ENCODE measurements at places on chromosomes 16 and 17.

- peak; percentile 83 for DNase-seq
These were observed 47.2 kb downstream of the HOXB1 start for GRCh38 chr17:48483471-48484131.

DNA sequence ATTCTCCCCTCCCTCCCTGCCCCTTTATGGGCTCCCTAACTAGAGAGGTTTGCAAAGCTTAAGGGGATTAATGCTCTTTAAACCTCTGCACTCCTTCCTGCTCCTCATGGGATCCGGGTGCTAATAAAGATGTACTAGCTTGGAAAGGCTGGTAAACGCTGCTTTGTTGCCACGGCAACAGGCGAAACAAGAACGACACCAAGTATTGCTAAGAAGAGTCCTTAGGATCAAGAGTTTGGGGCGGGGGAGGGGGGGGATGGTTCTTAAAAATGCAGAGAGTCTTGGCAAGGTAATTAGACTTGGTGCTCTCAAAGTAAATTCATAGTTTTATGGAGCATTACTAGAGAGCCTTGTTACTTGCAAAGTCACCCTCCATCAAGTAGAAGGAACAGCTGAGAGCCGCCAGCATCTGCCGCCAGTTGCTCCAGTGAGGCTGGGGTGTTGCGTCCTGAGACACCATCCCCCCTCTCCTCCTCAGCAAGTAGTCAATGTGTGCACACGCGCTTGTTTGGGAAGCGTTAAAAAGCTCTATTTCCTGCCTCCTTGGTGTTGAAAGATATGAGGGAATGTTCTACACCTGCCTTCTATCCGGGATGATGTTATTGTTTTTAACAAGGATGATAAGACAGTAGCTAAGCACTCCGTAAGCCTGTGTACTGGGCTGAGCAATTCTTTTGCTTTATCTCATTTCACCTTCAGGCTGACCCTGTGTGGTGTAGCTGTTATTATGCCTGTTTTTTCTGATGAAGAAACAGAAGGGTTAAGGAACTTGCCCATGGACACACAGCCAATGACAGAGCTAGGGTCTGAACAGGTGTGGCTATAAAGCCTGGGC, 190.9 kb downstream of the CCDC182 start:
- peak; percentile 81 for DNase-seq

GRCh38 chr17:31156326-31156725, 61.5 kb downstream of the NF1 start:
- peak; percentile 9 for DNase-seq

DNA sequence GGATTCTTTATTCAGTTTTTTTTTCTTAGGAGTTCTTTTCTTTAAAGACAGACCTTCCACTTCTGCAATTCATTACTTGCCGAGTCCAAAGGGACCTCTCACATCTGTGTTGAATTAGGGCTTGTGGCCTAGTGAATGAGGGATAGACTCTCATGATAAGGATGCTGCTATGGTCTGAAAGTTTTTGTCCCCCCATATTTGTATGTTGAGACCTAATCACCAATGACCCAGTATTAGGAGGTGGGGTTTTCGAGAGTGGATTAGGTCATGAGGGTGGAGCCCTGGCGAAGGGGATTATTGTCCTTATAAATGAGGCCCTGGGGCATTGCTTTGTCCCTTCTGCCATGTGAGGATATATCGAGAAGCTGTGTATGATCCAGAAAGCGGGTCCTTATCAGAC, 9.5 kb downstream of the KRT12 start:
- peak; percentile 38 for DNase-seq

DNA sequence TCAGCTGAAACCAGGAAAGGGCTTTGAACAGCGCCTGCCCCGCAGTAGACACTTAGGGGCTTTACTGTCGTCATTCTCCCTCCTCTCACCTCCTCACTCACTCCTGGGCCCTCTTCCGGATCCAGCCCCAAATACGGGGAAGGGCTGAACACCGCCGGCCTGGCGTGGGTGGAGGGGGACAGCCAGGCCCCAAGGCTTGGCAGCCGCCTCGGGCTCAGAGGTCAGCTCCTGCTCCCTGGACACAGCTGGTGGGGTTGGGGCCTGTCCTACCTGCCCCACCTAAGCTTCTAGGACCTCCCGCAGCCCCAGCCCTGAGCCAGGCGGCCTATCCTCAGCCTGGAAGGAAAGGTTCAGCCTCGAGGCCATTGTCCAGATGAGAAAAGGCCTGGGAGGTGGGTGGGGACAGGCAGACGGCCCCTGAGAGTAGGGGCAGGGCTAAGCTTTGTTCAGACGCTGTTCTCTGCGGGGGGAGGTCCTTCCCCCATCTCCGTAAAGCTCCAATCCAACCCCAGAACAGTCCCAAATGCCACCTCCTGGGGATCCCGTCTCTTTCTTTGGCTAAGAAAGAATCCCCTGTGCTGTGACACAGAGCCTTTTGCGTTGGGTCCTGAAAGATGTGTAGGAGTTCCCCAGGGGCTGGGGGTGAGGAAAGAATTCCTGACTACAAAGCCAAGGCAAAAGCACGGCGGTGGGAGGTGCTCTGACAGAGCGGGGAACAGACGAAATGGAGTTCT, 881 bp upstream of the LLGL1 start:
- peak; percentile 51 for DNase-seq

GRCh38 chr17:43750153-43750552, 8.4 kb downstream of the SOST start:
- DNase-seq: no peak

DNA sequence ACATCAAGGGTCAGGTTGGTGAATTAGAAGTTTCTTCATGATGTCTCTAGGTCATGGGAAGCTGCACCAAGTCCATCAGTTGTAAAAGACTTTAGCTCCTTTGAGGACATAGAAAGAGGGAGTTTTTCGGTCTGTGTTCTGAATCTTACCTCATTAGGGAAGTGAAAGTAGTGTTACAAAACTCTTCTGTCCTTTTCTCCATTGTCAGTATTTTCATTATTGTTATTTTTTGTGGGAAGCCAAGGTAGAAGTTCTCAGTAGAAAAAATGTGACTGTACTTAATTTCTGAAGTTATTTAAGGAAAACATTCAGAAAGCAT, 24.2 kb downstream of the MAP3K3 start:
- DNase-seq: no peak

DNA sequence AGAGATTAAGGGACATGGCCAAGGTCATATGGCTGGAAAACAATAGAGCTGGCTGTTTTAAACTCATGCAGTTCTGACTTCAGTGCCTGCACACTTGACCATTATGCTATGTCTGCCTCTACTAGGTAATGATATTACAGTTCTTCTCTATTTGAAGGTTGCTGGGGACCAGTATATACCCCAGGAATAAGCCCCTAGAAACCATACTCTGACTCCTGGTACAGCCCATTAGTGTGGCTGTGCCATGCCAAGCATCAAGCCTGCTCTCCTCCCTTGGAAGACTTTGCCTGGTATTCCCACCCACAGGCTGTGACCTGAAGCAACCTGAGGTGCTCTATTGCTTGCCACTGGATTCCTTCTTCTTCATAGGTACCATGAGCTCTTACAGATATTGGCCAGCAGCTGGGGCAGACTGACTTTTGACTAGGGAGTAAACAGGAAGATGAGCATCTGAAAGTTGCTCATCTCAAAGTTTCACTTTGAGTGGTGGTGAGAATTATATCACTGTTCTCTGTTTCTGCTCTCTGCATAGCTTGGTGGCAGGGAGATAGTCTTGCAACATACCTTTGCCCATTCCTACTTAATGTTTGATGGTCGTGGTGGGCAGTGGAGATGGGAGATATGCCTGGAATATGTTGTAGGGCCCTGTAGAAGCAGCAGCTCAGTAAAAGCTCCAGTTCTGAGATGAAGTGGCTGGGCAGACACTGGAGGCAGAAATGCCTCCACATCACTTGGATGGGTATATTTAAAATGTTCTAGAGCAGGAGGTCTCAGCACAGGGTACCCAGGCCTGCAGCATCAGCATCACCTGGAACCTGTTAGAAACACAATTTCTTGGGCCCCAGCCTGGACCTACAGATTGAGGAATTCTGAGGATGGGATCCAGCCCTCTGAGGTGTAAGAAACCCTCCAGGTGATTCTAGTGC, 274.7 kb downstream of the HS3ST4 start:
- no peak for DNase-seq

- no peak for DNase-seq
These were observed 30.7 kb downstream of the CEP95 start for GRCh38 chr17:64537488-64537887.
